ENCODE measurements at places on chromosomes 16 and 17.

DNA sequence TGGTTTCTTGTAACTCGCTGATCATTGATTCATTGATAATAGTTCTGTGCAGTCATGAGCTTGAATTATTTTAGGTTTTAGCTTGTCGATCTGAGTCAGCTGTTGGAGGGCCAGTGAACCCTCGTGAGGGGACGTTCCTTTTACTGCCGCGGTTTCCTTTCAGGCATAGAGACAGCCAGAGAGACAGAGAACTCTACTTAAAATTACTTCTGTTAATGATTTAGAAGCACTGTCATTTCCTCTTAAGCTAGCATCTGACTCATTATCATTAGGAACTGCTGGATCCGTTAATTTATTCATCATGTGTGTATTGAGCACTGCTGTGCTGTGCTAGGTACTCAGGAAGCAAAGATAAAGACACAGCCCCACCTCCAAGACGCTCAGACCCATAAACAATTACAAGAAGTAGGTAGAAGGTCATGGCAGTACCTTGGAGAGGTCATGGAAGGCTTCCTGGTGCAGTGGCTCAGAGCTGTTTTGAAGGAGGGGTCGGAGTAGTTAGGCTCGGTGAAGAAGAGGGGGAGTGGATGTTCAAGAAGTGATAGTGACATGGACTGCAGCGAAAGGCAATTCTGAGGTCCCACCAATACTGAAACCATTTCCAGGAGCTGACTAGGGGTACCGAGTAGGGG is 3.3 kb downstream of the PGS1 start:
- no peak for DNase-seq

GRCh38 chr17:16513873-16514272 is 21.9 kb upstream of the LRRC75A start:
- DNase-seq, result no peak

- DNase-seq, result peak; percentile 12
These were observed 1.1 kb downstream of the PARN start for GRCh38 chr16:14628806-14629611.

GRCh38 chr17:33009636-33010035 is 18.0 kb downstream of the SPACA3 start:
- DNase-seq, result no peak

DNA sequence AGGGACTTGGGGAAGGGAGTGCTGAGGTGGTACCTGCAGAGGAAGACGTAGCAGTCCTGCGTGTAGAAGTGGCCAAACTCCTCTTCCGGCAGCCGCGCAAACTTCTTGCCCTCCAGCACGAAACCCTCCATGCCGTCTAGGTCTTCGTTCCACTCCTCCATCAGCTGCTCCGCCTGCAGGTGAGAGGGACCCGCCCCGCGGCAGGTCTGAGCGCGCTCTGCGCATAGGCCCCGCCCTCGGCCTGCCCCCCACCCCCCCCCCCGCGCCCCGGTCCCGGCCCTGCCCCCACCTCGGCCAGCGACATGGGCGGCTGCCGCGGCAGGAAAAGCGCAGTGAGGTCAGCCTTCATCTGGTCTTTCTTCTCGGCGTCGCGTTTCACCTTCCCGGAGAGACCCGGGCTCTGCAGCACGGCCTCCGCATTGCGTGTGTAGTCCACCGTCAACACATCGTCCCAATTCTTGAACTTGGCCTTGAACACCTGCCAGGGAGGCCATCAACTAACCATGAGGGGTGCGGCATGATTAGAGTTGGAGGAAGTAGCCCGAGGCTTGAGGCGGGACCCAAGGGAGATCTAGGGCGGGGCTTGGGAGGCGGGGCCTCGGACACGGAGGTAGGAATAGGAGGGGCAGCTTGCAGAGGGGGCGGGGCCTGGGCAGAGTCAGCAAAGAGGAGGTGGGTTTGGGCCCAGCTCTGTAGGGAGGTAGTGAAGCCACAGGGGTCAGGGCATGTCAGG is 11.5 kb downstream of the FLII start:
- DNase-seq, result no peak

GRCh38 chr16:46844771-46845170 is 13.8 kb upstream of the C16orf87 start:
- DNase-seq, result no peak

DNA sequence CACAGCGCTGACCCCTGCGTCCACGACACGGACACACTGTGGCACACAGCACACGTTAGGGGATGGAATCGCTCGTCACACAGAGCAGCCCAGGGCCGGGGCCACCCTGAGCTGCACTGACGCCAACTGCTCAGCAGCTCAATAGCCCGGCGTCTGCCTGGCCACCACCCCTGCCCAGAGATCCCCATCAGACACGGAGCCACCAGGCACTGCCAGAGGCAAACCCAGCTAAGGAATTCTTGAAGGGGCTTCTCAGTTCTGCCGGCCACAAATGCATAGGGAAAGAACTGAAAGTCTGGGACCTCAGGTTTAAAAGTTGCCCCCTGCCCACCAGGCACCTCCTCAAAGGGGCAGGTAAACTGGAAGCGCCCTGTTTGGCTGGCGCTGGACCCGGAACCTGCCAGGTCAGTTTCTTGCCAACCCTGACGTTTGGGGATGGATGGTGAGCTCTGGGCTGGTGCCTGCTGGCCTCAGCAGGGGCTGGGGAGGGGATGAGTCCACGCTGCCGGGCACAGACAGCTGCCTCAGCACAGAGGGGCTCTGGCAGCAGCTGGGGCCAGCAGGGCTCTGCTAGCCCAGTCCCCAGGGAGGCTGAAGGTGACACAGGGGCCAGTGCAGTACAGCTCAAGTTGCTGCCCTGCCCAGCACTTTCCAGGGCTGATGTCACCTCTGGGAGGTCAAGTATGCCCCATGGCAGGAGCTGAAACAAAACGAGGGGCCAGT is 33.2 kb downstream of the TIMM22 start:
- DNase-seq, result no peak

DNA sequence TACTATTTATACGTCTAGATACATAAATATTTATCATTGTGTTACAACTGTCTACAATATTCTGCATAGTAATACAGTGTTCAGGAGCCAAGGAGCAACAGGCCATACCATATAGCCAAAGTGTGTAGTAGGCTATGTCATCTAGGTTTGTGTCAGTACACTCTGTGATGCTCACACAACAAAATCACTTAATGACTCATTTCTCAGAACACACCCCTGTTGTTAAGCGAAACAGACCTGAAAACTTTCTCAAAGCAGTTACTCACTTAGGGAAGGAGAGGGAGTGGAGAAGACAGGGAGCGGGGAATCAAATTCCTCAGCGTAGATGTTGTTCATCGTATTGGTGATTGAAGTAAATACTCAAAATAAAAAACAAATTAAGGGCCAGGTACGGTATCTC is 269.5 kb downstream of the STX8 start:
- no peak for DNase-seq

- DNase-seq, result peak; percentile 92
These were observed 230.5 kb upstream of the CACNG5 start for GRCh38 chr17:66604376-66604775.

DNA sequence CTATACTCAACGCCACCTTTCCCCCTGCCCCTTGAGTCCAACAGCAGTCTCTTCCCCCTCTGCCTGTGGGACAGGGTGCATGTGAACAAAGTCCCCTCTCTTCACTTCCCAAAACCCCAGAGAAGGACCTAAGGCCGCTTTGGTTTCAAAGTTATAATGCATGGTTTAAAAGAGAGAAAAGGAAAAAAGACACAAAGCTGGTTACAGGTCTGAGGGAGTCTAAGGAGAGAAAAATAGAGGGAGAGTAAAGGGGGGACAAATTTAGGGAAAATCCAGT is 1.1 kb upstream of the GABARAP start:
- DNase-seq, result no peak

DNA sequence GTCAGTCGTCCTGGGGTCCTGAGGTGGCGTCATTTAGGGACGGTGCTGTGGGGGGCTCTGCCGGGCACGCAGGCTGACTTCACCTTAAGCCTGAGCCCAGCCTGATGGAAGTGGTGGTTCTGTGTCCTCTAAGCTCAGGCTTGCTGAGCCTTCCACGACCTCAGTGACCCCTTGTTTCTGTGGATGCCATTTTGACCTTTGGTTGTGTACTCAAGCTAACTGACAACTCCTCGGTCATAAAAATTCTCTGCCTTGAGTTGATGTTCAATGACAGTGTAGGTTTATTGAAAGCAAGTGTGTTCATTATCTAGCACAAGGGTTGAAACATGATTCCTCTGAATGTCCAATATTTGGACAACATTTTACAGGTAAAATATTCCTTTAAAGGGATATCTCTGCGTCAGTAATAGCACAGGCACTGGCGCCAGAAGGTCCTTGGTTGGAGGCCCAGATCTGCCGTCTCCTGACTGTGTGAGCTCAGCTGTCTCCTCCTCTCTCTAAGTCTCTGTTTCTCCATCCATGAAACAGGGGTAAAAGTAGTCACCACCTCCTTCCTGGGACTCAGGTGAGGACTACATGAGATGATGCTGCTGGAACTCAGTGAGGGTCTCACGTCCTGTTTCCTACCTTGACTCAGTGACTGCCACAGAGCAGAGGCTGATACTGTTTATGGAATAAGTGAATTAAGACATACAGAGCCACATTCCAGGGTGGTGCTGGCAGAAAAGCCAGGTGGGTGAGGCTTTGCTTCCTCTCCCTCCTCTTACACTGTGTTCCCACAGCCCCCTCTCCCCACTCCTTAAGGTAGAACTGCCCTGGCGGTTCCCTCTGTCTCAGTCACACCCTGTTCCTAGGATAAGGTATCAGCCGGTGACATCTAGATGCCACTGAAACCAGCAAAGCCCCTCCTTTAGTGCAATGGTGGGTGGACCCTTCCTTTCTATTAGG is 75.7 kb downstream of the IRF8 start:
- DNase-seq, result no peak

- no peak for DNase-seq
These were observed 3.9 kb downstream of the TRPV2 start for GRCh38 chr17:16419074-16419928.

GRCh38 chr16:50996830-50997186 is 154.3 kb downstream of the SALL1 start:
- no peak for DNase-seq

- DNase-seq, result peak; percentile 14
These were observed 718 bp downstream of the NDUFAB1 start for GRCh38 chr16:23595246-23595950.

GRCh38 chr17:43360739-43361505 is 37.9 kb upstream of the ARL4D start:
- DNase-seq, result peak; percentile 96
